NCI-H748 treated with DMSO at 0.1 percent for 48 hours (cell line): ENCODE measurements at places on chromosomes 2 and 18.

DNA sequence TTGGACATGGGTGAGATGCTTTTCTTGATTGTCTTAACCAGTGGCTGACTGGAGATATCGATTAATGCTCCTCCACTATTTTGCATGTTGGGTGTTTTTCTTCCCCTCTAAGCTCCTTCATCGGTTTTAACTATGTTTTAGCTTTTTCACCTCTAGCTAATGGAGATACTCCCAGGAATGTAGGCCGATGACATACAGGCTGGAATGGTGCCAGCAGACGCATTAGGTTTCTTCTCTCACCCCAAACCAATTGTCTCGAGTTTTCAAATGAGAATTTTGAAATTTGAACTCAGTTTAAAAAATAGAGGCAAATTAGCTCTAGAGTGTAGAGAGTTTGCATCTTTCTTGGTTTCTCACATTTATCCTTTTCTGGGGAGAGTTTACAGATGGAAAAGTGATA, 247.6 kb downstream of the RPRM start:
- peak; percentile 50 for DNase-seq

DNA sequence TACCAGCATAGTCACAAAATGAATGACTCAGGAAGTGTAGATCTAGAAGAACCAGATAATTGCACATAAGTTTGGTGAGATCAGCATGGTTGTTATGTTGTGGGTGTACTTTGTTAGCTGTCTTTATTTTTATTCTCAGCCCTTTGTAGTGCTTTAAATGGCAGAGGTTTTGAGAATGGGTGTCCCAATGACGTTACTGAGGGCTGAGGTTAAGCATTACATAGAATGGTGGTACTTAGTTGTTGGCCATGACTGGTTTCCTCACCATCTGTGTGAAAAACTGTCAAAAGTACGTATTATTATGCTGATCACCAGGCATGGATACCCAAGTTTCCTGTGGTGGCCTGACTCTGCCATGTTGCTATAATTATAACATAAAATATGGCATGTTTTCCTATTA, 165.8 kb downstream of the UBE2E3 start:
- DNase-seq: no peak

DNA sequence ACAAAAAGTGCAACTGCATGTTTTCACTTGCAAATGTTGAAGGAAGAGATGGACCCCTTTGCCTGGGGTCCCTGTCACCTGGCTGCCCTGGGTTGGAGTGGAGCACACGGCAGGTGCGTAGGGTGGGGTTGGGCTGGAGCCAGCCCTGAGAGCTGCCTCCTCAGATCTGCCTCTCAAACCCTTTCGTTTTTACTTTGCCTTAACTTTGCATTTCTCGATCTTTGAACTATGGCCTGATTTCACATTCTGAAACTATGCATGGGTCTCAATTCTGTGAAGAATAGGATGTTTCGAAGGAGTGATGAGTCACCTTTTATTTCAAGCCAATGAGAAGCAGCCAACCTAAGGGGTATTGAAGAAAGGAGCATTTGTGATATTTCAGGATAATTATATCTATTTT, 132.8 kb downstream of the ACOXL start:
- DNase-seq: no peak

DNA sequence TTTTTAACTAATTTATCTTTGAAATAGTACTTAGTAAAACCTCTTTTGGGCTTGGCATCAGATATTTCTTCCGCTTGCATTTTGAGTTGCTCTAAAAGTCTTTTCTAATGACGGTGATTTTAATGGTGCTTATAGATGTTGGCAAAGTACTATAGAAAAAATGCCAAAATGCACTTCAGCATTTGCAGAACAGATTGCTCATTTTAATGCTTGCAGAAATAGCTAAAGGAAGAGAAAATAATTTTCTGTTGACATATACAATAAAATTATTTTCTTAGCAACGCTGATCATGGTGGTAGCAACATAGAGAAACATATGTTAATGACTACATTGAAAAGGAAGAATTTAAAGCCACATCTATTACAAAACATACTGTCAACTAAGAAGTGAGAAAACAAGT, 170.7 kb downstream of the STK39 start:
- DNase-seq: no peak

- no peak for DNase-seq
Observed at GRCh38 chr2:72915907-72916742, 1.2 kb upstream of the EMX1 start.

DNA sequence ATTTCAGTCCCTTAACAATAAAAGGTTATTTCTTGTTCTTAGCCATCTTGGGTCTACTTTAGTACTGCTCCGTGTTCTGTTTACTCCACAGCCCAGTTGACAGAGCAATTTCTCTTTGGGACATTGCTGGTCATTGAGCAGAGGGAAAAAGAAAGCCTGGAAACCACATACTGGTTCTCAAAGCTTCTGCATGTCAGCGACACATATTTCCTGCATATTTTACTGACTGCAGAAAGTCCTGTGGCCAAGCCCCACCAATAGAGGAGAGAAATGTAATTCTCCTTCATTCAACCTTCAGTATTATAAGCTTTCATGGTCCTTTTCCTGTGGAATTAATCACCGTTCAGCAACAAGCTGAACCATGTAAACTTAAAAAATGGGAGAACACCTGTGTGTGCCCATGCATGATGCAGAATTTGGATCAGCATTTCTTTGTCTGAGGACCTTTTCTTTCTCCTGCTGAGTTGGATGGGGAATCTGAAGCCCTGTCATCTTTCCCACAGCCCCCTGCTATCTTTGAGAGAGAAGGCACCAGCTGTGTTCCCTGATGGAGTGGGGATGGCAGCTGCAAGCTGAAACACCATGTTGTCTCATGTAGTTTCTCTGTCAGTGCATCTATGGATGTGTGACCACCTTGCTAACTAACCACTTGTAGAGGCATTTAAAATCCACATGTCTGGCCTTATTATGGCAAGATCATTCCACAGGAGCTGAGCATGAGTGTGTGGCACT, 431.6 kb downstream of the MEIS1 start:
- no peak for DNase-seq

- DNase-seq: no peak
Observed at GRCh38 chr2:127609031-127609751, 36.8 kb upstream of the GPR17 start.

GRCh38 chr18:5943514-5943913, 48.2 kb upstream of the TMEM200C start:
- peak; percentile 4 for DNase-seq

DNA sequence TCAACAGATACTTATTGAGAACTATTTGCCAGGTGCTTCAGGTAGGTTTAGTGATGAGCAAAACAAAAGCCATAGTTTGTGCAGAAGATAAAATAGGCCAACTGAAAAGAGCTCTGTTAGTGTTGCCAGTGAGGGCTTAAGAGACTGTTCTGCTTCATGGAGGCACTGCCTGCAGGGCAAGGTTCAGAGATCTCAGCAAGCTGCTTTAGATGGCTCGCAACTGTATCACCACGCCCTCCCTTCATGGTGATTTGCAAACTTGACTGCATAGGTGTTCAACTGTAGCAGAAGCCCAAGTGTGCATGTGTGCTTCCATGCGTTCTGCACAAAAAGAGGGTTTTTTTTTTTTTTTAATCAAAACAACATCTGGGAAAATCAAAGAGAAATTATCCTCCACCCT, 84.5 kb downstream of the RAPH1 start:
- no peak for DNase-seq

GRCh38 chr2:18345848-18346247, 214.6 kb downstream of the RDH14 start:
- DNase-seq: no peak

DNA sequence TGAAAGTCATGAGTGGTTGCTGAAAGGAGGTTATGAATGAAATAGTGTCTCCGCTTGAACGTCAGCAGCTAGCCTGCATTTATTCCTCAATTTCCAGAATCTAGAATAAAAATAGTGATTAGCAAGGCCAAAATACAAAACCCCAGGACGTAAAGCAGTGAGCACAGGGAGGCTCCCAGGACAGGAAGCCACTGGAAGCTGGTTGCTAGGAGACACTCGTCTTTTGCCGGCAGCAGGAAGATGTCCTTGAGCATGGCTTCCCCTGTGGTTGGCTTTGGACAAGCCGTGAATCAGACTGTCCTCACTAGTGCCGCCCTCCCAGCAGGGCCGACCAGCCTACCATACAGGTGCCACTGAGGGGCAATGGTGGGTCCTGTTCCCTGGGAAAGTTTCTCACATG, 374.4 kb downstream of the MTX2 start:
- DNase-seq: peak; percentile 87

GRCh38 chr2:110807522-110807921, 75.1 kb downstream of the ACOXL start:
- DNase-seq: no peak

DNA sequence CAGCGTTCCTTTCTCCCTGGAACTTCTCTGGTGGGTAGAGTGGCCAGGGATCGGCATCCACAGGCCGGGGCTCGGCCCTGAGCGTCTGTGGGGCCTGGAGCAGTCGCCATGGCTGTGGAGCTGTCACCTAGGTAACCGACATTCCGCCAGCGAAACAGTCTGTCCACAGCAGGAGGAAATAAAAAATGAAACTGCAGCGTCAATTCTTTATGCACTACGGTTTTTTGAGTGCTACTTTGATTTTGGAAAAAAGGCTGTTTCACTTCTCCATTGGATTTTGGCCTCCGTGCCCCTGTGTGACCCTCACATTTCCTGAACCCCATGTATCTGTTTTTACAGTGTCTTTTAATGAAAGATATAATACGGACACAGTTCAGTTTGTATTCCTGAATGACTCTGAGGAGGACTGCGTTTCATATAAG, 163.4 kb downstream of the LDLRAD4 start:
- DNase-seq: peak; percentile 20

DNA sequence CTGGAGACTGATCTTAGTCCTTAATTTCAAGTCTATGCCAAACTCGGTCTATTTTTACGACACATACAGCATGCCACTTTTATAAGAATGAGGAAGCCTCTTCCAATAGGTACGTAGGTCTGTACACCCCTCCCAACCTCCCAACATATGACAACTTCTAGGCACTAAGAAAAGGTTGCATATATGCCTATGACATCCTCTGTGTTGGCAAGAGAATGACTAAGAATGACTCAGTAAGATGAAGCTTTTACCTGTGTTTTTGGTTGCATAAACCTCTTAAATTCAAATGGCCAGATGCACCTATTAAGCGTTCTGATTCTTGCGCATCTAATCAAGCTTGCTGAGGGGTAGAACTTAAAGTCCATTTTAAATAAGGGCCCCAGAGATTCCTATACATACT, 586.4 kb upstream of the ZEB2 start:
- no peak for DNase-seq

DNA sequence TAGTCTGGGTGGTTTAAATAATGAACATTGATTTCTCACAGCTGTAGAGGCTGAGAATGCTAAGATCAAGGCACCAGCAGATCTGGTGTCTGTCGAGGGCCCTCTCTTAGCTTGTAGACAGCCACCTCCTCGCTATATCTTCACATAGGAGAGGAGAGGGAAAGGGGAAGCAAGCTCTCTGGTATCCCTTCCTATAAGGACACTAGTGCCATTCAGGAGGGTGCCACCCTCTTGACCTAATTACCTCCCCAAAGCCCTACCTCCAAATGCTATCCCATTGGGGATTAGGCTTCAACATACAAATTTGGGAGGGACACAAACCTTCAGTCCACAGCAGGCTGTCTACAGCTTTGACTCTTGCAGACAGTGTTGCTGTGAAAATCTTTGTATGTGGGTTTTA, 76.7 kb downstream of the BOLA3 start:
- DNase-seq: no peak

DNA sequence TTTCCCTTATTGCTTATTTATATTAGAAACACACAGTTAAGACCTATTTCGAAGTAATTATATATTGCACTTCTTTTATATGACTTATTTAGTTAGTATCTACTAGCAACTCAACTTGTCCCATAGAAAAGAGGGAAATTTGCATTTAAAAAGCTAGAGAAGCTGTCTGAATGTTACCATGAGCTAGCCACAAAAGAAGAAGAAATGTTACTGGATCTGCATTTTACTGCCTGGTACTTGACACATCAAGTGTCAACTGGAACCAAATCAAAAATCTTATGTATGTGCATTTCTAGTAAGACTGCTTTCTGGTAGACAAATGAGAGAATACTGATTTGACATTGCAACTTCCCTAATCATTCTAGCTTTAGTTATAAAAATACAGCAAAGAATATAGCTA, 424.6 kb upstream of the VRK2 start:
- no peak for DNase-seq

GRCh38 chr2:46481198-46482193, 2.1 kb downstream of the TMEM247 start:
- peak; percentile 89 for DNase-seq

- DNase-seq: no peak
Observed at GRCh38 chr2:109070290-109070689, 58.7 kb upstream of the SH3RF3 start.

GRCh38 chr2:160347269-160347863, 146.2 kb downstream of the RBMS1 start:
- no peak for DNase-seq

DNA sequence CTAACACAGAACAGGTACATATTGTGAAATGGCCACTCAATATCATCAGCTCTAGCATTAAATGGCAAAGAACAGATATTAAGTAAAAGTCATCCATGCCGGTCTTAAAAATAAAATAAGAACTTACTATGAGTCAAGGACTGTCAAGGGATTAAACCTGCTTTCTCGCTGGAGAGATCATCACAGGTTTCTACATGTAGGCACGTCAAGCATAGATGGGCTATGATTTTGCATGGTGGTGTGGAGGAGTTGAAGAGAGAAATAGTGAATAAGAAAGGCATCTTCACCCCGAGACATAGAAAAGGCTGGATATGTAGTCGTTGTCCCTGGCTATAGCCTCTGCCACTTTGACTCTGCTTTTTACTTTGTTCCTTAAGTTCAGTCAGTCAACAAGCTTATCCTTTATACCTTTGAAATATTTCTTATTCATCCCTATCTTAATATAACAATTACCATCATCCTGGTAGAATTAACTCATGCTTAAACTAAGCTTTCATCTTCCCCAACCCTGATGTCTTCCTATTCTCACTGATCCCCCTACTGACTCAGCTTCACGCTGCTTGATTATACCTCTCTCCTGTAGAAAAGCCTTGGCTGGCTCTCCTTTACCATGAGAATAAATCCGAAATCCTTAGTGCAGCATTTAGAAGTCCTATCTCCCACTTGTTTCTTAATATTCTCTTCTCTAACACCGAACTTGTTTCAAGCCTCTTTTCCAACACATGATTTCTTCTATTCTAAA, 42.5 kb downstream of the DSC3 start:
- no peak for DNase-seq

DNA sequence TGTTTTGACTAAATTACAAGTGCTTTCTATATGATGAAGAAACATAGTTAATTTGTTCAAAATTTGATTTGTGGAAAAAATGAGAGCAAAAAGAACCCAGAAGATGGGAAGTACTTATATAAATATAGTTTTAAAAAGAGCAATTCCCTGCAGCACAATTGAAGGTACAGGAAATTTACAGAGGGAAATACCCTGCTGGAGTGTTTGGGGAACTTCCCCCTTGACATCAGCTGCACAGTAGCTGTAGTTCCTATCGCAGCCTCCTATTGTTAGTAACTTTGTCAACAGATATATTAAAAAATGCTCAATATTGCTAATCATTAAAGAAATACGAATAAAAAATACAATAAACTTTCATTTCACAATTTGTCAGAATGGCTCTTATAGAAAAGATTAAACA, 1118.8 kb upstream of the ZEB2 start:
- DNase-seq: no peak
